ENCODE measurements at places on chromosomes 6 and 20.

DNA sequence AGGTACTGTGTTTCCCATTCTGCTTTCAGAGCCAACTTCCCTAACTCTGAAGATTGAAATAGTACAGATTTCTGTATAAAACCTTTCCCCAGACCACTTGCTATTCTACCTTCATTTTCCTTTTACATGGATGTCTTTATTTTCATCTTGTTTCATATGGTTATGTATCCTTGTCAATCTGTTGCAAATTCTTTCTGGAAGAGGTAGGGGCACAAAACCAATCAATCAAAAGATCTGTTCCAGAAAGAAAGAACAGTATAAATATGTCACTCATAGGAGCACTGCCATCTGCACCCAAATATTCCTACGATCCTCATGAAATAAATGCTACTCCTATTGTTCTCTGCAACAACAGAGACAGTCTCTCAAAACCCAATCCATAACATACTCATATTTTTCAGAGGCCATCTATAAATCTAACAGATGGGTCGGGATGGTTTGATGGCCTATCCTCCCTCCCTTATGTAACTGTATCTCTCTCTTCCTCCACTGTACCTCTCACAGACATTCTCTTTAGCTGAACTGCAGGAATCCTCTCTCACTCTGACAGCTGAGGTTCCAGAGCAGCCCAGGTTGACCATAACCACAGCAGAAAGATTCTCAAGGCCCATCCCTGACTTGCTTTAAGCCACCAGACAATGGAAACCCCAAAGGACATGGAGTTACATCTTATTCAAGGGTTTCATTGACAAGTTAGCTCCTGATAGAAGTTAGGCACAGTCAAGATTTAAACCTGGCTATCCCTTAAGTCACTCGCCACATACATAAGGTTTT is 112.8 kb downstream of the ZMYND8 start:
- DNase-seq, result no peak
- H3K4me3 ChIP-seq, result no peak overlapping the region
- no peak overlapping the region for H3K27ac ChIP-seq
- H3K36me3 ChIP-seq, result peaks cover 61% of the 10 kb centered on the region

- H3K27ac ChIP-seq, result no peak overlapping the region
- H3K27me3 ChIP-seq, result no peaks in the 10 kb centered on the region
- H3K36me3 ChIP-seq, result peaks cover 14% of the 10 kb centered on the region
- DNase-seq, result no peak
These were observed 122.0 kb downstream of the TCP11 start for GRCh38 chr6:35019171-35019570.

DNA sequence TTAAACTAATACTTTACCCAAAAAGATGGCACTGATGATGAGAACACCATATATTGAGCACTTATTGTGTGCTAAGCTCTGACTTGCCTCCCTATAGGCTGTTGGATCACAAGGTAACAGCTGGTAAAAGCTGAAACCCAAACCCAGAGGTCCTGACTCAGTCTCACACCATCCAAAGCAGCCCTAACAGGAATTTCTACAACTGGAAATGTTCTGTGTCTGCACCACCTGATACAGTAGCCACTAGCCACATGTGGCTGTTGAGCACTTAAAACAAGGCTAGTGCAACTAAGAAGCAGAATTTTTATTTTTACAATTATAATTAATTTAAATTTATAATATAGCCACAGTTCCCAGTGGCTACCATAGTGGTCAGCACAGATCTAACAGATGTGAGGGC is 15.6 kb upstream of the MATN4 start:
- DNase-seq, result no peak
- H3K36me3 ChIP-seq, result no peaks in the 10 kb centered on the region
- H3K27me3 ChIP-seq, result peaks cover 3% of the 10 kb centered on the region
- no peaks in the 10 kb centered on the region for H3K4me1 ChIP-seq

GRCh38 chr6:51094271-51094670 is 275.6 kb downstream of the TFAP2B start:
- H3K36me3 ChIP-seq, result no peaks in the 10 kb centered on the region
- H3K4me1 ChIP-seq, result no peaks in the 10 kb centered on the region
- no peaks in the 10 kb centered on the region for H3K27me3 ChIP-seq
- DNase-seq, result no peak

DNA sequence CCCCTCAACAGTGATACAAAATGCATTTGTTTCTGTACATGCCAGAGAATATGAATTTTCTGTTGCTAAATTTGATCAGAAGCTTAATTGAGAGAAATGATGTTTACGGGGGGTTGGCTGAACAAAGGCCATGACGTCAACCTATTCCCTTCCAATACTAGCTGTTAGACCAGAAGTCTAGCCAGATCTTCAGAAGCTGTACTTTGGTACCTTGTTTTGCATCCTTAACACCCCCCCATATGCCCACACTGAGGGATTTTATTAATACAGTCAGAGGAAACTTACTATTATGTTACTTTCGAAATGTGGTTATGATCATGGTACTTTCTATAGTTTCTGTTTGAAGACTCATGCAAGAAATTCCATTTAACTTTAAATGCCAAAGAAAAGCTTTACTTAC is 3.1 kb downstream of the NCOA7 start:
- H3K27ac ChIP-seq, result no peak overlapping the region
- H3K27me3 ChIP-seq, result no peaks in the 10 kb centered on the region
- H3K4me1 ChIP-seq, result peaks cover 18% of the 10 kb centered on the region
- no peak overlapping the region for H3K4me3 ChIP-seq
- DNase-seq, result no peak
- no peaks in the 10 kb centered on the region for H3K36me3 ChIP-seq

DNA sequence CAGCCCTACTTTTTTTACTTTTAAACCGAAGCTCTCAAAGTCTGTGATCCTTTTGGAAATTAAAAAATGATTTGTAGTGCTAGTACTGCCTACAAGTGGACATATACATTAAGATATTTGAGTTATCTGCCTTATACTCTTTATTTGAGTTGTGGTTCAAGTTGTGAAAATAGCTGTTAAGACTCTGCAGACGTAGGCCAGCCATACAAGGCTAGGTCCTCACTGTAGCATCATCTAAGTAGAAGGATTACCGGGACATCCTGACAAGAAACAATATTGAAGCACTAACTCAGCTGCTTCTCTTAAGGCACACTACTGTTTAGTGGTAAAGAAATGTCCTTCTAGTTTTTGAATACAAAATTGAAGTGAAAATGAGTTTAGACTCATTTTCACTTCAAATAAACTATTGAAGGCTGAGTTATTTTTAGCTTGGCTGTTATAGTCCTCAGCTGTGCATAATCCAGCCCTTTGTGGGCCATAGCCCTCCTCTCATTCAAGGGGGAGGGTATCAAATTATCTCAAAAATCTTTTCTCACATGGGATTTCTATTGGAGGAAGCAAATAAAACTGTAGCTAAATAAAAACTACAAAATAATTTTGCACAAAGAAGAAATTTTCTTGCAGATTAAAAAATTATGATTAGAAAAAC is 68.1 kb downstream of the JAG1 start:
- H3K4me3 ChIP-seq, result no peak overlapping the region
- DNase-seq, result no peak
- H3K27me3 ChIP-seq, result no peaks in the 10 kb centered on the region
- H3K27ac ChIP-seq, result no peak overlapping the region
- no peaks in the 10 kb centered on the region for H3K36me3 ChIP-seq

DNA sequence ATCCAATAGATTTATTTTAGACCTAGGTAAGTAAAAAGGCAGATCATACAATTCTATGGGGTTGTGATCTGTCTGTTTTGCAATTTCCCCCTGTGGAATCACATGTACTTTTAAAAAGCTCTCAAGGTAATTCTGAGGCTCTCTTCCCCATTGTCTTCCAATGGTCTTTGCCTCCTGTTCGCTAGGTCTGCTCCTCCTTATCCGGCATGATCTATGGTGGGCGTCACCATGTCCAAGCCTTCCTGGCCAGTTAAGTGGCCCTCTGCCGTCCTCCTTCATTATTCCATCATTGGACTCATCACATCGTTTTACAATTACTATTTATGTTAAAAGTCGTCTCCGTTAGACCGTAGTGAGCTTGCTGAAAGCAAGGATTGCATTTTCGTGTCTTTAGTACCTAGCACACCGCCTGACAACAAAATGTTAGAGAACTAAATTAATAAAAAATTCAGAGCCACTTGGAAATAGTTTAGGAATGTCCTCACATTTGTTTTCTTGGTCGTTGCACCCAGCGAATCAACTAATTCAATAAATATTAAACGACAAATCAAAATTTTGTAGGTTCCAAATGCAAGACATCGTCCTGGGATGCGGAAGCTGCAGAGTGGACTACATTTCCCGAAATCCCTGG is 2.2 kb upstream of the STXBP5 start:
- peak overlapping the region; percentile 92 for H3K4me3 ChIP-seq
- DNase-seq, result peak; percentile 31
- no peaks in the 10 kb centered on the region for H3K27me3 ChIP-seq
- peaks cover 2% of the 10 kb centered on the region for H3K4me1 ChIP-seq
- peak overlapping the region; percentile 69 for H3K27ac ChIP-seq

GRCh38 chr20:3014662-3015061 is 28.8 kb upstream of the GNRH2 start:
- DNase-seq, result no peak
- peaks cover 34% of the 10 kb centered on the region for H3K36me3 ChIP-seq
- no peak overlapping the region for H3K4me3 ChIP-seq
- no peak overlapping the region for H3K27ac ChIP-seq
- no peaks in the 10 kb centered on the region for H3K4me1 ChIP-seq

- DNase-seq, result no peak
- no peaks in the 10 kb centered on the region for H3K27me3 ChIP-seq
- no peak overlapping the region for H3K4me3 ChIP-seq
- H3K4me1 ChIP-seq, result no peaks in the 10 kb centered on the region
- no peaks in the 10 kb centered on the region for H3K36me3 ChIP-seq
- no peak overlapping the region for H3K27ac ChIP-seq
These were observed 3.0 kb upstream of the GSTA5 start for GRCh38 chr6:52843605-52844004.

DNA sequence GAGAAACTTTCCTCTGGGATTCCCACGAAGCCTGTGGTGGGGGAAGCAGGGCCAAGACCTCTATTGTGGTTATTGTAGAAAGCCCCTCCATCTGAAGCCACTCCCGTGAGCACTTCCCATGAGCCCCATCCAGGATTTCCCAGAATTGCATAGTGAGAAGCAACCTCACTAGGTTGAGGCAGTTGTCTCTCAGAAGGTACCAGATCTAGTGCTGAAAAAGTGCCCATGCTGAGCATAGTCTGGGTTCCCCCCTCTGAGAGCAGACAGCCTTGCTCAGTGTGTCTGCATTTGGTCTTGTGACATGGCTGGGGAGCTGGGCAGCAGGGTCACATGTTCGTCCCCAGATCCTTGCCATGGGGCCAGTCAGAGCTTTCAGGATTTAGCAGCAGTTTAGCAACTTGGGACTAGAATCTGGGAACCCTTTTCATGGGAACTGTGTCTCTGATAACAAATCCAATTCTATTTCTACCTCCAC is 38.6 kb downstream of the SLC9A8 start:
- no peak overlapping the region for H3K4me3 ChIP-seq
- peaks cover 55% of the 10 kb centered on the region for H3K36me3 ChIP-seq
- peak overlapping the region; percentile 54 for H3K27ac ChIP-seq

- H3K4me3 ChIP-seq, result no peak overlapping the region
- H3K4me1 ChIP-seq, result no peaks in the 10 kb centered on the region
- H3K27ac ChIP-seq, result no peak overlapping the region
These were observed 44.1 kb upstream of the ID1 start for GRCh38 chr20:31560746-31561598.

DNA sequence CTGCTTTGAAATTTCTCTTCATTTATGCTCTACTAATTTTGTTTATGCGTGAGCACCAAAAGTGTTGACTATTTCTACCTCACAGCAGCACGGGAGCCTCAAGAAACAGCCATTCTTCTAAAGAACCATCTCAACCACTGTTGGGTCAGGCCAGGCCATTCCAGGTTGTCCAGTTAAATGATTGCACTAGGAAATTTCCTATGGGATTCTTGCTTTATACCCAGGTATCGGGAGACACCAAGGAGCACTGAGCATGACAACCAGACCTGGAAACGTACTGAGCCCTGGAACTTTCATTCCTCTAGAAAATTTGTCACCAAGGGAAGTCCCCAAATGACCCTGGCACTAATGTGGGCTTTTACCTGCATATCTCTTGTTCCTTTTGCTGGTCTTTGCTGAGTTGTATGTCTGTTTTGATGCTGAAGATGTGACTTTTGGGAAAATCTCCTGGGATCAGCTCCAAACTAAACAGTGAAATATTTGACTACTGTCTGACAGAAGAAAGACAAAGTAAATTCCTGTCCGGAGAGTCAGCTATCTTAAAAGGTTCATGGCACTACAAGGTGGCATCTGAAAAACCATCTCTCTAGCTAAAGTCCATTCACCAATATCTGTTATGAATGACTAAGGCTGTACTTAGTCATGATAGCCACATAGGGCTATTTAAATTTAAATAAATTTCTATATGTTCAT is 70.5 kb downstream of the SNAP25 start:
- no peaks in the 10 kb centered on the region for H3K4me1 ChIP-seq
- no peaks in the 10 kb centered on the region for H3K36me3 ChIP-seq
- no peak for DNase-seq
- no peak overlapping the region for H3K27ac ChIP-seq

GRCh38 chr6:128417698-128418097 is 102.7 kb downstream of the PTPRK start:
- no peak for DNase-seq
- no peaks in the 10 kb centered on the region for H3K36me3 ChIP-seq
- H3K4me1 ChIP-seq, result no peaks in the 10 kb centered on the region
- no peak overlapping the region for H3K27ac ChIP-seq

- H3K36me3 ChIP-seq, result peaks cover 4% of the 10 kb centered on the region
- no peak overlapping the region for H3K27ac ChIP-seq
- H3K27me3 ChIP-seq, result no peaks in the 10 kb centered on the region
- no peaks in the 10 kb centered on the region for H3K4me1 ChIP-seq
- no peak overlapping the region for H3K4me3 ChIP-seq
These were observed 1.8 kb downstream of the SSR1 start for GRCh38 chr6:7311176-7311575.

DNA sequence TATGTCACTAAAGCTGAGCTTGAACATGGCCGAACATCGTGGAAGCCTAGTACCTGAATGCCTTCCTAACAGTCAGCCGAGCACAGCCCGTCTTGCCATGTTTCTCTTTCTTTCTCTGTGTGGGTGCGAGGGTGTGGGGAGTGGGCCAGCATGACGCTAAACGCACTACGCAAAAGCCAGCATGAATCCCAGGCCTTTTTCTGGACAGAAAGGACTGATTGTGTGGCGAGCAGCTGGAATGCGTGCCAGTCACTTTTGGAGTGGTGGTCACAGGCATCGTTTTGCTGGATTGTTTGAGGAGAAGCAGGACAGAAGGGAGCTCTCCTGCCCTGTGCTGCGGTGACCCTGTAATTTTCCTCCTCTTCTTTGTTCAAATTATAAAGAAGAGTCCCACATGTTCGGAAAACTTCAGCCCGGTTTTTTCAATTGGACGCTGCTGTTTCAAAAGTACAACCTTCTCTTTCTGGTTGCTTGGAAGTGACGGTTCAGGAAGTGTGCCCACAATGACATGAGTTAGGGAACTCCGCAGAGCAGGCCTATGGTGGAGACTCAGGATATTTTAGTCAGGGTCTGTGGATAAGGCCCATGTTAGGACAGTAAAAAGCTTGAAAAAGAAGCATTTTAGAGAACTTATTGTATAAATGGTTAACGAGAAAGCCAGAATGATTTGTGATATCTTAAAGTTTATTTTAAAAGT is 54.3 kb downstream of the PDE7B start:
- no peak for DNase-seq
- no peaks in the 10 kb centered on the region for H3K4me1 ChIP-seq
- H3K36me3 ChIP-seq, result no peaks in the 10 kb centered on the region
- H3K27ac ChIP-seq, result no peak overlapping the region
- H3K27me3 ChIP-seq, result no peaks in the 10 kb centered on the region
